ENCODE measurements at places on chromosomes 16 and 17.

GRCh38 chr17:73039282-73039681 is 53.2 kb downstream of the SLC39A11 start:
- DNase-seq = no peak

GRCh38 chr17:59851439-59852375 is 41.0 kb downstream of the TUBD1 start:
- DNase-seq = no peak

DNA sequence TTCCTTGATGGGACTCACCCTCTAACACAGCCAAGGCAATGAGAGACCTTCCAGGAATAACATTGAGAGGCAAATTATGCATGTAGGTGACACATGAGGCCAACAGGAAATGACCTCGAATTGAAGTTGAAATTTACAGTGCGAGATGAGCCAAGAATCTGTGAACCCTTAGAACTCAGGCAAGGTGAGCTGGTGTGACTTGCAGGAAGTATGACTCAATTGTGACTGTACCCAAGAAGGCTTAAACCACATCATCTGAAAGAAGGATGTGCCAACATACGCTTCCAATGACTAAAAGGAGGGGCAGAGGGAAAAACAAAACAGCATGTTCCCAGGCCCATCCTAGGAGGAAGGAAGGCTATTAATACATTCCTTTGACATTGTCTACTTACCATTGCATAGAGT is 44.8 kb downstream of the PITPNC1 start:
- DNase-seq = peak; percentile 24

GRCh38 chr17:75077496-75078283 is 10.1 kb upstream of the SLC16A5 start:
- DNase-seq = no peak
